Astrocyte (in vitro differentiated cells and primary cell): ENCODE measurements at places on chromosomes 2 and 18. TPM values are rescaled to one million over a fixed set of nuclear protein-coding genes. Genes with fewer than 3 reads are reported as not detected.

Gene RESP18
- total RNA-seq, result not detected in 2 replicates

Gene MYO5B
- 7.2 and 8.3 TPM in 2 replicates for total RNA-seq

Gene HPCAL1
- 11.8 and 12.3 TPM in 2 replicates for total RNA-seq

Gene REG3G
- total RNA-seq, result not detected in 2 replicates

Gene TLX2
- total RNA-seq, result not detected in 2 replicates
